ENCODE measurements at places on chromosomes 6 and 20.

GRCh38 chr20:20567712-20568111, 144.7 kb downstream of the RALGAPA2 start:
- H3K27me3 ChIP-seq = no peaks in the 10 kb centered on the region
- no peak for DNase-seq
- no peaks in the 10 kb centered on the region for H3K4me1 ChIP-seq
- H3K27ac ChIP-seq = no peak overlapping the region

GRCh38 chr6:83192871-83193746, at the start of the genes PGM3 and RWDD2A:
Gene PGM3 (minus strand): TSS chr6:83193265. CDS start chr6:83191012, 2,253 bp downstream.
Gene RWDD2A (plus strand): TSS chr6:83193357. CDS start chr6:83194452, 1,095 bp downstream.
- peaks cover 19% of the 10 kb centered on the region for H3K4me1 ChIP-seq
- H3K4me3 ChIP-seq = peak within 1 kb of the TSS; percentile 96
- H3K27ac ChIP-seq = peak within 1 kb of the TSS; percentile 49
- peak; percentile 92 for DNase-seq
- peaks cover 17% of the 10 kb centered on the region for H3K36me3 ChIP-seq
- H3K27me3 ChIP-seq = no peaks in the 10 kb centered on the region

DNA sequence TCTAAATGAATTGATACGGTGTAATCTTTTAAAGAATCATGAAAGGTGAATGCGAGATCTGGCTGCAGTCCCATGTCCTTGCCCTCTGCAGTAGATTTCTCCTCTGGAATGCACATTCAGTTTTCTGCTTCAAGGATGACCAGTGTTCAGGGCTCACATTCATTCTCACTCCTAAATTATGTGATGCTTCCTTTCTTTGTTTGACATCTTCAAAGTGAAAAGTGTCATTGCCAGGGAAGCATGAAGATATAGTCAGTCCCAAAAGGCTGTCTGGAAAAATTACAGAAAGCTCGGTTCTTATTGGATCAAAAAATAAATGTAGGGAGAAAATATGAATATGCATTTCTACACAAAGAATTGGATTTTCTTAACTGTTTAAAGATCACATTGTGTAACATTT, 395.6 kb downstream of the NKAIN2 start:
- no peaks in the 10 kb centered on the region for H3K4me1 ChIP-seq
- no peak overlapping the region for H3K27ac ChIP-seq

DNA sequence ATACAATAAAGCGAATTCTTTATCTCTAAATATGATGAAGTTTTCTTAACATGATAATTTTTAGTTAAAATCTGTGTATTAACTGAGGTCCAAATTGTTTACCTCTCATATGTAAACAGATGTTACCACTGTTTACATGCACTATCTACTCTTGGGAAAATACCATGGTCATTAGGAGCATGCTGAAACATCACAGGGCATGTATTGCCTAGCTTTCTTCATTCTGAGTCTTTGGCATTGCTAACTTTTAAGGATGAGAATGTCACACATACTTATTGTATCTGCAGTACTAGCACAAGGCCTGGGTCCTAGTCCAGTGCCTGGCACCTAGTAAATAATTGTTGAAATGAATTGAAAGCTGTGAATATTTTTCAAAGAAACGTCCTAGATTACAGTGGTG, 20.6 kb downstream of the SMPDL3A start:
- no peaks in the 10 kb centered on the region for H3K27me3 ChIP-seq
- peaks cover 21% of the 10 kb centered on the region for H3K36me3 ChIP-seq
- no peak overlapping the region for H3K27ac ChIP-seq
- H3K4me1 ChIP-seq = peaks cover 4% of the 10 kb centered on the region
- DNase-seq = no peak

- no peak overlapping the region for H3K4me3 ChIP-seq
- H3K4me1 ChIP-seq = peaks cover 2% of the 10 kb centered on the region
- DNase-seq = no peak
- peaks cover 26% of the 10 kb centered on the region for H3K36me3 ChIP-seq
Observed at GRCh38 chr6:41571021-41571780, 25.0 kb downstream of the FOXP4 start.

DNA sequence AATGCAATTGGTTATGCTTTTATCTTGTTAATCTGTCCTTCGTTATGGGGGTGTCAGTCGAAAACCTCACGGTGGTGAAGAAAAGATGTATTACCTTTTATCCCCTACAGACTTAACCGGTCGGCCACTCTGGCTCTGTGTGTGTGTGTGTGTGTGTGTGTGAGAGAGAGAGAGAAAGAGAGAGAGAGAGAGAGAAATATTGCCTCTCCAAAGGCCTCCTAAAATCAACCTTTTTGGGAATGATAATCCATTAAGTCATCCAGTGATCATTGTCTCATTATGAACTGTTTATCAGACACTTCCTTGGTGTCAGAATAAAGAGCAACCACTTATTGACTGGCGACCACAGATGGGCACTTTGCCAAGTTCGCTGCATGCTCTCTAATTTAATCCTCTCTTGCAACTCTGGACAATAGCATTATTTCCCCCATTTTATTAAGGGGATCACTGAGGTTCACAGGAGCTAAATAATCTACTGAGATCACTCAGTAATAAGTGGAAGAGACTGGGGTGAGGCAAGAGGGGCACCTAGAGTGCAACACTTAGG, 30.7 kb downstream of the SLC35D3 start:
- H3K27ac ChIP-seq = no peak overlapping the region
- H3K36me3 ChIP-seq = no peaks in the 10 kb centered on the region
- no peaks in the 10 kb centered on the region for H3K27me3 ChIP-seq
- H3K4me3 ChIP-seq = no peak overlapping the region
- DNase-seq = no peak
- no peaks in the 10 kb centered on the region for H3K4me1 ChIP-seq

DNA sequence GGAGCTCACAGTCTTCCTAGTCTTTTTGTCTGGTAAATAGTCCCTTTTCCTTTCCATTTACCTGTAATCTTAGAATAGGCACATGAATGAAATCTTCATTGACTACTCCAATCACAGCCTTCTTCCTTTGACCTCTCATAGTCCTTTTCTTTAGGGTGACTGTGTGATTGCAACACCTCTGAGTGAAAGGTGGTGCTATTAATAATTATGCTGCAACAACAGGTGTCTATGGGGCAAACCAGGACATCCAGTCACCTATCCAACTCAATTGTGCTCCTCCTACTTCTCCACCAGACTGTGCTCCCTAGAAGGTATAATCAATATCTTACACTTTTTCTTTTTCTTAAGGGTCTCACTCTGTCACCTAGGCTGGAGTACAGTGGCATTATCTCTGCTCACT, 29.4 kb downstream of the RIPOR2 start:
- no peak for DNase-seq
- H3K4me1 ChIP-seq = peaks cover 29% of the 10 kb centered on the region
- H3K36me3 ChIP-seq = no peaks in the 10 kb centered on the region
- H3K27ac ChIP-seq = peak overlapping the region; percentile 35
- no peak overlapping the region for H3K4me3 ChIP-seq
- H3K27me3 ChIP-seq = no peaks in the 10 kb centered on the region

DNA sequence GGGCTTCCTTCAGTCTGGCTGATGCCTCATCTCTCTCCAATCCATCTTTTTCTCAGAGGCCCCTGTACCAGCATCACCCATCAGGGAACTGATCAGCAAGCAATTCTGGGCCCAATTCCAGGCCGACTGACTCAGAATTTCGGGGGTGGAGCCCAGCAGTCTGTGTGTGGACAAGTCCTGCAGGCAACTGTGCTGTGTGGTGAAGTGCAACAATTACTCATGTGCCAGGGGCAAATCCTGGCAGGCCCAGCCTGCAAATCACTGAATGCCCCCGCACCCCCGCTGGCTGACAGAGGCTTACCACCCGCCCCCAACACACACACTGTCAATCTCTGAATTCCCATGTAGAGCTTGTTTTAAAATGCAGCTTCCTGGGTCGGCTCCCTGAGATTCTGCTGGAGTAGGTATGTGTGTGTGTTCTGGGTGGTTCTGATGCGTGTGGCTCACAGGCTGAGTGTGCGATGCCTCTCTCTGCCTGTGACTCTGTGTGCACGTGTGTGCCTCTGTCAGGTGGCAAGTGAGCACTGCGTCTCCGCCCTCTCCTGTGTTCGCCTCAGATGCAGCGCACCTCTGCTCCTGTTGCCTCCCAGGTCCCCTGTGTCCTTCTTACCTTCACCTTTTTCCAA, 45.4 kb downstream of the SSR1 start:
- DNase-seq = peak; percentile 85
- no peak overlapping the region for H3K4me3 ChIP-seq
- H3K27ac ChIP-seq = peak overlapping the region; percentile 80

- H3K4me3 ChIP-seq = no peak overlapping the region
- no peaks in the 10 kb centered on the region for H3K4me1 ChIP-seq
- H3K27me3 ChIP-seq = peaks cover 14% of the 10 kb centered on the region
- no peaks in the 10 kb centered on the region for H3K36me3 ChIP-seq
- DNase-seq = no peak
Observed at GRCh38 chr20:60214901-60215815, 256.9 kb downstream of the CDH26 start.
